Stimulated activated CD8-positive, alpha-beta memory T cell treated with anti-CD3 and anti-CD28 coated beads, Interleukin-4, amount 100 ng/mL, for 1 hour (primary cell): ENCODE measurements at places on chromosomes 1 and 21.

- no peak for DNase-seq
These were observed 71.1 kb upstream of the MROH9 start for GRCh38 chr1:170864238-170864637.

GRCh38 chr1:155001425-155001674 lies 1.3 kb upstream of the ZBTB7B start:
- DNase-seq: no peak

DNA sequence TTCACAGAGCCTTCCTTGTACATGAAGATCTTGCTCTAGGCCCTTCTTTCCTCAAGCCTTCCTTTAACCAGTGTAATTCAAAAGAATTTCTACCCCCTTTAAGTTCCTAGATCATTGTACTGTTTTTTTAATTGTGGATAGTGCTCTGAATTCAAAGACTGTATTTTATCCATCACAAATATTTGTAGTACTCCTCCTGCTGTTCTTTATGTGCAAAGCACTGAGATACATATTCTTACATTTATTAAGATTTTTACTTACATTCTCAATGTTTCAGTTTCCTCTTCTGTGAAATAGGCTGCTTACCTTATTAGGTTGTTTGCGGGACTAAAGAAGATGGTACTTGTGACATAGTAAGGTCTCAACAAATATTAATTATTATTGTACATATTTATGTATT lies 168.8 kb upstream of the PDE4B start:
- no peak for DNase-seq

DNA sequence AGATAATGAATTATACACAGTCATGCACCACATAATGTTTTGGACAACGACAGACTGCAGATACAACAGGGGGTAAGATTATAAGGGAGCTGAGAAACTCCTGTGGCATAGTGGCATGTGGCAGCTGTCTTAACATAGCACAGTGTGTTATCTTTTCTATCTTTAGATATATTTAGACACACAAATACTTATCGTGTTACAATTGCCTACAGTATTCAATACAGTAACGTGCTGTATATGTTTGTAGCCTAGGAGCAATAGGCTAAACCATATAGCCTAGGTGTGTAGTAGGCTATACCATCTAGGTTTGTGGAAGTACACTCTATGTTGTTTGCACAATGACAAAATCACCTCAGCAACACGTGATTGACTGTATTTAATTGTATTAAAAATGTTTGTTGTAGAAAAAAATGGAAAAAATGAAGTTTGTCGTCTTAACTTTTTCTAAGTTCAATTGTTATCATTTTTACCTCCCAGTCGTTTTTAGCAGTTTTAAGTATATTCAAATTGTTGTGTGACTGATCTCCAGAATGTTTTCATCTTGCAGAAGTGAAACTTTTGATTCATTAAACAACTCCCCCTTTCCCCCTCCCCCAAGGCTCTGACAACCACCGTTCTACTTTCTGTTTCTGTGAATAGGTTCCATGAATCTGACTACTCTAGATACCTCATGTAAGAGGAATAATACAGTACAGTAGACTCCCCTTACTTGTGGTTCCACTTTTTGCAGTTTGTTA lies 351.0 kb upstream of the B3GALT2 start:
- DNase-seq: no peak
